ENCODE measurements at places on chromosomes 5 and 9.

DNA sequence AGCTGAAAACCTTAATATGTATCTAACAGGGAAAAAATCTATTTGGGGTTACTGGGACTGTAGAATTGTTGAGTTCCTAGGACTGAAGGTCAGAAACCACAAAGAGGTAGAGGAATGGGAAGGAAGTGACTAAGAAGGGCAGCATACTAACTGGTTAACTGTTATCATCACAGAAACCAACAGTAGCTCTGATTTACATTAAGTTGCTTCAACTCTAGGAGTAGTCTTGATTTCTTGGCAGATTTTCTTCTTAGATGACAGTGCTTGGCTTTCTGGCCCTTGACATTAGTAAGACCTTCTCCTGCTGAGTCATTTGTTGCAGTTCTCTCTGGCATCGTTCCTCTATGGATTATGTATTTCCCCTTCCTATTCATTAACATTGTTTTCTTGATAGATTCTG lies 116.1 kb upstream of the RASA1 start:
- no peak for DNase-seq

DNA sequence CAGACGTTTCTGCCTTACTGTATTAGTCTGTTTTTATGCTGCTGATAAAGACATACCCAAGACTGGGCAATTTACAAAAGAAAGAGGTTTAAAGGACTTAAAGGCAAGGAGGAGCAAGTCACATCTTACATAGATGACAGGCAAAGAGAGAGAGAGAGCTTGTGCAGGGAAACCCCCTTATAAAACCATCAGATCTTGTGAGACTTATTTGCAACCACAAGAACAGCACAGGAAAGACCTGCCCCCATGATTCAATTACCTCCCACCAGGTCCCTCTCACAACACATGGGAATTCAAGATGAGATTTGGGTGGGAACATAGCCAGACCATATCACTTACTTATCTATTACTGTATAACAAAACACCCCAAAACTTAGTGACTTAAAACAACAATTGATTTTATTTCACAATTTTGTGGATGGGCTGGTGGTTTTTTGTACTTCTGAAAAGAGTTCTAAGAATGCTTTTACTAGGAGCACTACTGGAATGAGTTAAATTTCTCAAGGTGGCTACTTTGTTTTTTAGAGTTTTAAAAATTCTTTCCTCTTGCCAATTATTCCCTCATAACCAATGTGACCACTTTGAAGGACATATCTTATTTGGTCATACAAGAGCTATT lies 10.3 kb downstream of the RUSC2 start:
- DNase-seq = no peak

- DNase-seq = peak; percentile 19
Observed at GRCh38 chr9:131732061-131732526, 7.8 kb downstream of the RAPGEF1 start.

DNA sequence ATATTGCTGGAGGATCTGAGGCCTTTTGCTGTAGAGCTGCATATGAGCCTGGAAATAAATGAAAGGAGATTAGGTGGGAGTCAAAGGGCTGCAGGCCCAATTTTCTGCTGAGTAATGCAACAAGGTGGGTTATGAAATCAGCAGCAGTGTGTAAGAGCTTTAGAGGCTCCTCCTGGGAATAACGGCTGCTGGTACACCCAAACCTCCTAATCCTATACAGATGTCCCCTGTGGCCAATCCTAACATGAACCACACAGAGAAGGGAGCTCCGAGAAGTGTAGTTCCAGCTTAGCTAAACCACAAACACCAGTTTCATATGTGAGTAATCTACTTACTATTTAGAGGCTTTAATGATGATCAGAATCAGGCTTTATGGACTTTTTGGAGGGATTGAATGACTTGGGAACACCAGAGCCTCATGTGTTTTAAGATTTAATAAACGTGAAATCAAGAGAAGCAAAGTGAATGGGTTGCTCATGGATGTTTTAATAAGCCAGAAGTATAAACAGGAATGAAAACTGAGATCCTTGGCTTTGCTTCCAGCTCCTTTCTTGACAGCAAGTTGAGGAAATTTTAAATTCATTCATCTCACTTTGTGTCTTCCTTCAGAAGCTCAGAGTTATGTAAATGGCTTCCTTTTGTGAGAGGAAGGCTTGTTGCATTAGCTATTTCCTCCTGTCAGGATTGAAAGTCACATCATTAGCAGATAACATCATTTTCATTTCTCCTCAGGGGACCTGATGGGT lies 437.5 kb downstream of the TMEM232 start:
- no peak for DNase-seq

GRCh38 chr5:54807421-54807820 lies 178.0 kb downstream of the ESM1 start:
- DNase-seq = no peak

All from NCI-H1105 (cell line).